Fibroblast of skin of back (primary cell): ENCODE measurements at places on chromosomes 13 and 19.

DNA sequence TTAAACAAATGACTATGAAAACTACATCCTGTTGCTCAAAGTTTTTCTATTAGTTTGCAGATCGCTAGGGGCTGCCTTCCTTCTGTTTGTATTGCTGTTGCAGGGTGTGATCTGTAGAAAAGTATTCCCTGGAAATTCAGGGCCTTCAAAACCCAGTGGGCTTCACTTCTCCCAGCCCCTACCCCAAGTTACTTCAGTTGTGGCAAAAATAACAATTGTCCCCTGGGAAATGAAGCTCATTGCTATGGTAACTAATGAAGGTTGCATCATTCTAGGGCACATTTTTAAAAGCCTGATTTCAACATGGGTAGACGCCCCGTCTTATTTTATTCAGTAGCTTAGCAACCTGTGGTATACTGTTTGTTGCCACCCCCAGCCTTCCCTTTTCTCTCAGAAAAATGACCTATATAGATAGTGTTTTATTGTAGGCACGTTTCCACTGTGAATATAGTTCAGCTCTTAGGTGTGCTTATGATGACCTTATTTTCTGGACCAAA lies 60.9 kb downstream of the WDFY2 start:
- DNase-seq: peak; percentile 61

DNA sequence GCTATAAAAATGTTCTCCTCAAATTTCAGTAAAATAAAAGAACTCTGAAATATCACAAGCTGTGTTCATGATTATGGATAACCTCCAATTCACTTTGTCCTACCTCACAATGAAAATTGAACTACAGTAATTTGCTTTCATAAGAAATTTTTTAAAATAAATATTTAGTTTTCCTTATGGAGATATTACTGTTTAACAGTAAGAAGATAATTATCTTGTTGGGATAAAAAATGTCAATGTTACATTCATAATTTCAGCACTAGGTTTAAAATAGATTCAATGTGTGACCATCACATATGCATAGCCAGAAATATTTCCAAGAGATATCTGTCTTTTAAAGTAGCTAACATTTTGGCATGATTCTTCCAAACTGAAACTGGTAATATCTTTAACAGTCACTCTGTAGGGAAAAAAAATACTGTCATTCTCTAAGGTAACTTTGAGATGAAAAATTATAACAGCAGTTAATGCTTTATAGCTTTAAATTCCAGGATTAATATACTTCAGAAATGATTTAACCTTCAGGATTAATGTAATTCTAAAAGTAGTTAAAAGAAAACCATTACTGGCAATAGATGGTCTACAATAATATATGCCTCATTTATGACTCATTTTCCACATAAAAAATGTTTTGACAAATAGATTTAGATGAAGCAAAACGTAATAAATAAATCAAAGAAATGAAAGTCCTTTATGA lies 91.3 kb downstream of the SPRY2 start:
- no peak for DNase-seq

GRCh38 chr13:79479882-79480281 lies 1.1 kb upstream of the NDFIP2 start:
- no peak for DNase-seq

DNA sequence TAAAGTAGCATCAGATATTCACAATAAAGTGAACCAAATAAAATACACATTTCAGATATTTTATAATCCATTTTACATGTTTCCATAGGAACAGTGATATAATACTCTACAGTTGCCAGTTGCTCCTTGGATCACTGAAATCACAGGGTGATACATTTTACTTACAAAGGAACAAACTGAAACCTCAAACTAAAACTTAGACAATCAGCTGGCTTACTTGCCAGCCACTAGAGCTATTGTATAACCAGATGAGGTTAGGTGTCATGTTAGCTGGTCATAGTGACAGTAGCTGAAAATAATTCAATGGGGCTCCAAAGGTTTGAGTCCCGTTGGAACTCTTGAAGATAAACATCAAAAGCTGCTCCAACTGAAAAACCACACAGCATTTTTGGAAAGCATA lies 274.6 kb downstream of the ITGBL1 start:
- DNase-seq: no peak

- DNase-seq: no peak
Observed at GRCh38 chr13:114070098-114070799, 62.2 kb downstream of the RASA3 start.

GRCh38 chr13:24124789-24125476 lies 35.6 kb upstream of the SPATA13 start:
- no peak for DNase-seq

DNA sequence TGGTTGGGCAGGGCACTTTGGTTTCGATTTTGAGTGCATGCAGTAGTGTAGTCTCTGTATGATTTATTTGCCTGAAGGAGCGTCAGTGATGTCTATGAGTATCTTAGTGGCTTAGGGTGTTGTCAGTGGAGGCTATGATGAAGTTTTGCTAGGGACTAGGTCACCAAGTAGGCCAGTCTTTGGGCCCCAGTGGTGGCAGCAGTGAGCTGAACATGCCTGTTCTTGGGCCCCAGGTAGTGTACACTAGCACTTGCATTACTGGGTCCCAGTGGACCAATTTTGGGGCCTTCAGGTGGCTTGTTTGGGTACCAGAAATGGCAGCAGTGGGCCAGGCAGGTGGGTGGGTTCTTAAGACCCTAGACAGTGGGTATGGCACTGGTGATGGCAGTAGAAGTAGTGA lies 598.7 kb upstream of the SPRY2 start:
- no peak for DNase-seq

DNA sequence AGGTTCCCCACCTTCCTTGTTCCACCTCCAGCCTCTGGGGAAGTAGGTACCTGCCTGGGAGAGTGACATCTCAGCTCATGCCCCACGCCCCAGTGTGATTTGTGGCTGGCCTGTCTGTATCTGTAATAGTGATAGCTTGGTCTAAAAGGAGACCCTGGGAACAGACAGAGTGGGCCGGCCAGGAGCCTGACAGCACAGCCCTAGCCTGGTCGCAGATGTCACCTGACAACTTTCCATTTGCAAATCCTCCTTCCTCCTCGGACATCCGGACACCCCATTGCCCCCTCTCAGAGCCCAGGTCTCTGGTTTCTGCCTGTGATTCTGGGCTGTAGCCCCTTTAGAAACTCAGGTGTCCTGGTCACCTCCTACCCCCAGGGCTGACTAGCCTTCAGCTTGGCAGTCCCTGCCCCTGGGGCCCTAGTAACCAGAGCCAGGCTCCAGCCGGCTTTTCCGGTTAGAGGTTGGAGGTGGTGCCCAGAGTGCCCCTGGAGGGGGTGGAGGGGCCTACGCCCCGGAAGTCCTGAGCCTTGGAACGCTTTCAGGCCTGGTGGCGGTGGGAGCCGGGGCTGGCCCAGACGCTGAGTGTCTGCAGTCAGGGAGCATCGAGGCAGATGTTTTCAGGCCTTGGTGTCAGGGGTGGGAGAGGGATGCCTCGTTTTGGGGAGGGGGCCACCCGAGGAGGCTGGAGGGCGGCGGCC lies 6.5 kb downstream of the LRRC8E start:
- no peak for DNase-seq

DNA sequence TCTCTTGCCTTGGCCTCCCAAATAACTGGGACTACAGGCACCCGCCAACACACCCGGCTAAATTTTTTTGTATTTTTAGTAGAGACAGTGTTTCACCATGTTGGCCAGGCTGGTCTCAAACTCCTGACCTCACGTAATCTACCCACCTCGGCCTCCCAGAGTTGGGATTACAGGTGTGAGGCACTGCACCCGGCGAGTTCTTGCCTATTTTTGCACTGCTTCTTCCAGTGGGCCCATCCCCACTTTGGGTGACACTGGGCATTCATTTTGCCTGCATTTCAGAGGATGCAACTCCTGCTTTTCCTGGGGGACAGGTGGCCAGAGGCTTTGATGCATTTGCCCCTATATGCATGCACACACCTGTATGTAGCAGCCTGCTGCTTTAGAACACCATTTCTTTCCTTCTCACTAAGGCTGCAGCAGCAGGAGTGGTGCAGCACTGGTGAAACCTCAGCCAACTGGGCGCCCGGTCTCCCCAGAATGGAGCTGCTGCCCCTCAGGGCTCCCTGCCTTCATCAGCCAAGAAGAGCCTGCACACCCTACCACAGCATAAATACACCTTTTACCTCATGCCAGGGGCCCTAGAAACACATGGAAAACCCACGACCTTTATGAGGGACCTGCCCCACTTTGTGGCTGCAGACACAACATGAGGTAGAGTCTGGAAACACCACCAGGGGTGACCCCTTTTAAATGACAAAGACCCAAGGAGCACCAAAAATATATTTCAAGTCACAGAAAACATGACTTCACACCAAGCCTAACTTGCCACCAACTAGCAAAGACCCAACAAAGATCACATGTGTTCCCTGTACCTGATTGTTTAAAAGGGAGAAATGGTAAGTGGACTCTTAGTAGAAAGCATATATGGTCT lies 36.8 kb upstream of the POP4 start:
- no peak for DNase-seq

DNA sequence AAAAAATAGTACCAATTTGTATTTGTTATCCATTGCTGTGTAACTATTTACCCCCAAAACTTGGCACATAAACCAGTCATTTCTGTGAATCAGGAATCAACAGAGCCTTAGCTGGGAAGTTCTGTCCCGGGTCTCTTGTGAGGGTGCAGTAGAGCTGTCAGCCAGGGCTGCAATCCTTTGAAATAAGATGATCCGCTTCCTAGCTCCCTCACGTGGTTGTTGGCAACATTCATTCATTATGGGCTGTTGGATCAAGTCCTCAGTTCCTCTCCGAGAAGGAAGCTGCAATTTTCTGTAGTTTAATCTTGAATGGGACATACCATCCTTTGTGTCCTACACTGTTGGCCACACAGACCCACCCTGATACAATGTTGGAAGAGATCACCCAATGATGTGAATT lies 277.2 kb downstream of the SUCLA2 start:
- no peak for DNase-seq

DNA sequence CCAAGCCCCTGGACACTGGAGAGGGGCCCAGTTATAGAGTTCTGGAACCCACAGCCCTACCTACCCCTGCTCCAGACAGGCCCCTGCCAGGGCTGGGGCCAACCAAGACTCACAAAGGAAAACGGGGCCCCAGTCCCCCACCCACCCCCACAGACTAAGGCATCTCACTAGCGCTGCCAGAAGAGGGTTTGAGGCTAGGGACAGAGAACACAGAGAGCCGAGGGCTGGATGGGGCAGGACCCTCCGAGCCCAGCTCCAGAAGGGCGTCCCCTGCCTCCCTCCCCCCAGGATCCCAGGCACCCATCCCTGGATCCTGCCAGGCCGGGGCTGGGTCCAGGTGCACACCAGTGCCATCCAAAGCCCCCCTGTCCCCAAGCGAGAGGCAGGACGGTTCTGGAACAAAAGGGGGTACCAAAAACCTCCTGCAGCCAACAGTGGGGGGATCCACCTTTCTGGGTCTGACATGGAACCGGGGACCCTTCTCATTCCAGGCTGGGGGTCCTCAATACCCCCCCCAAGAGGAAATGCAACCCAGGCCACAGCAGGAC lies 4.4 kb upstream of the REXO1 start:
- DNase-seq: no peak

GRCh38 chr19:47240996-47241918 lies 10.3 kb upstream of the BBC3 start:
- peak; percentile 77 for DNase-seq

DNA sequence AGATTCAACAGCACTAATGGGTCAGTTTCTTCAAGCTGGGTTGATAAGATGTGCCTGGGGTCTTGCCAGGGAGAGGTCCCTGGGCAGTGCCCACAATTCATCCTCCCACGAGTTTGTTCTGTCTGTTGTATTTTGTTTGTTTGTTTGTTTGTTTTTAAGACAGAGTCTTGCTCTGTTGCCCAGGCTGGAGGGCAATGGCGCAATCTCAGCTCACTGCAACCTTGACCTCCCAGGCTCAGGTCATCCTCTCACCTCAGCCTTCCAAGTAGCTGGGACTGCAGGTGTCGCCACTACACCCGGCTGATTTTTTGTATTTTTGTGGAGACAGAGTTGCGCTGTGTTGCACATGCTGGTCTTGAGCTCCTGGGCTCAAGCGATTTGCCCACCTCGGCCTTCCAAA lies 120.1 kb downstream of the NUFIP1 start:
- no peak for DNase-seq

DNA sequence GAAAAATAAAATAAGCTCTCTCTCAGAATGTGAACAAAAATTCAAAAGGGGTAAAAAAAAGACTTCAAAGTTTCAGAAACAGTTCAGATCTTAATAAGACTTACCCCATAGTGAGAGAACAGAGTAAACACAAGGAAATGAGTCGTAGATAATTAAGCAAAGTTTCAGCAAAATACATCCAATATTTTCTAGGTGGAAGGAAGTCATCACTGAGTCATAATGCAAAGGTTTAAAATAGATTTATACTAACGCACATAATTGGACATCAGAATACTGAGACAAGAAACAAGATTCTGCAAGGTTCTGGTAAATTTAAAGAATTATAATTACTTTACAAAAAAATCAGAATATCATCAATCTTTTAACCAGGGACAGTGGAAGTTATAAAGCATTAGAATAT lies 1370.7 kb upstream of the ATXN8OS start:
- peak; percentile 9 for DNase-seq

GRCh38 chr13:92894447-92894846 lies 332.2 kb upstream of the GPC6 start:
- no peak for DNase-seq

GRCh38 chr13:28734906-28735305 lies 16.1 kb upstream of the SLC46A3 start:
- no peak for DNase-seq

DNA sequence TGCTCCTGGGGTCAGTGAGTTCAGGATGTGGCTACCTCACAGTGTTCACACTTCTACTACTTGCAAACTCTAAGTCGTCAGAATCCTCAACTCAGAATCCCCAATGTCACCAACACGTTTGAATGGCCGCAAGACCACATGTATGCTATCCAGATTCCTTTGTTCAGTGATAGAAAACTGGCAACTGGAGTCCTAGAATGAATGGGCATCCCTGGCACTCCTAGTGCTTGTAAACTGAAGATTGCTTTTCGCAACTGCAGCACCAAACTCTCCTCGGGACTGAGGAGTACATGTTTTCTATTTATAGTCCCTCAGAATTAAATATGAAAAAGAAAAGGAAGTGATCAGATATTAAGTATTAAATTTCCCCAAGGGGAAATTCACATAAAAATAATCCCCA lies 4.9 kb downstream of the SMAD9 start:
- DNase-seq: no peak

DNA sequence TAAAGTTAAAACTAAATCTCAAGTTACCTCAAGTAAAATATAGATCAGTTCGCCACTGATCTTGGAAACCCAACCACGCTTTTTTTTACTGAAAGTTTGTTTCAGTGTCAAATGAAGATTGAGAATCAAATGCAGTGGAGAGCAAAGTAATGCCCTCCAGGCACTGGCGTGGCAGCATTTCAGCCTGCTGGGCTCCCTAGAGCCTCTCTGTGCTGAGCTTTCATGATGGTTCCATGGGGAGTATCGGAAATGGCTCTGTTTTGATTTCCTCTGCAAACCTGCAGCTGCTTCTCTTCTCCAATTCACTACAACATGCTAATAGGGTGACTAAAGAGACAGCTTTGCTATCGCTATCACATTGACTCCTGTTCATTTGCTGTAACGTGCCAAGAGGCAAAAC lies 141.6 kb downstream of the FGF14 start:
- DNase-seq: no peak
